ENCODE measurements at places on chromosomes 7 and 10. TPM values are rescaled to one million over a fixed set of nuclear protein-coding genes. Genes with fewer than 3 reads are reported as not detected.

ASAH2 gene
- 1.6 TPM for total RNA-seq

LIPM gene
- not detected for total RNA-seq

ACTA2 gene
- total RNA-seq, result 4.8 TPM

GHRHR gene
- total RNA-seq, result not detected

USP54 gene
- total RNA-seq, result 3.3 TPM

GIMAP7 gene
- 252 TPM for total RNA-seq

SYT15B gene
- 0.19 TPM for total RNA-seq

FAM237B gene
- total RNA-seq, result not detected

MAGI2 gene
- total RNA-seq, result not detected

MCM10 gene
- total RNA-seq, result 35.8 TPM

FGL2 gene
- total RNA-seq, result 0.86 TPM

SEMA3D gene
- not detected for total RNA-seq

PLEKHS1 gene
- total RNA-seq, result not detected

PON3 gene
- not detected for total RNA-seq

NXPH1 gene
- not detected for total RNA-seq

HMX3 gene
- total RNA-seq, result not detected

EPO gene
- total RNA-seq, result 0.15 TPM

OR6V1 gene
- not detected for total RNA-seq

RSU1 gene
- 86.3 TPM for total RNA-seq

CALHM3 gene
- total RNA-seq, result 0.20 TPM

FFAR4 gene
- not detected for total RNA-seq

RNF32 gene
- total RNA-seq, result 1.7 TPM

SCD gene
- 247 TPM for total RNA-seq

SPDYE2B gene
- total RNA-seq, result not detected

SNX10 gene
- total RNA-seq, result 22.9 TPM

SLC26A3 gene
- total RNA-seq, result not detected

CTAGE8 gene
- 2.1 TPM for total RNA-seq
